ENCODE measurements at places on chromosomes 2 and 18.

GRCh38 chr2:130372055-130372832 lies 16.4 kb downstream of the PTPN18 start:
- DNase-seq: peak; percentile 59

DNA sequence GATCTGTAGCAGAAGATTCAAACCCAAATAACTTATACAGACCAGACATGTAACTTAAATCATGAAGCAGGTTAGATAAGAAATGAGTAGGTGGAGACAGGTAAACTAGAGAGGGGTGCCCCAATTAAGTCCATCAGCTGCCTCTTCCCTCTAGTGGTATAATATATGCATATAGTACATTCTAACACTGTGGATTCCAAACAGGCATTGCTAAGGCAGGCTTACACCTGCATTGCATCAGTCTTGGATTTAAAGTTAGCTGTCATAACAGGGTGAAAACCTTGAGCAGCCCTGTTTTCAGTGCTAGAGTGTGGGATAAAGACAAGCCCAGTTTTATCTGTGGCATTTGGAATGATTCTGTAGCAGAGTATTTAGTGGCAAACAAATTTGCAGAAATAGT lies 63.4 kb downstream of the NYAP2 start:
- DNase-seq: no peak

- DNase-seq: no peak
Observed at GRCh38 chr2:56713978-56714377, 530.2 kb downstream of the CCDC85A start.

DNA sequence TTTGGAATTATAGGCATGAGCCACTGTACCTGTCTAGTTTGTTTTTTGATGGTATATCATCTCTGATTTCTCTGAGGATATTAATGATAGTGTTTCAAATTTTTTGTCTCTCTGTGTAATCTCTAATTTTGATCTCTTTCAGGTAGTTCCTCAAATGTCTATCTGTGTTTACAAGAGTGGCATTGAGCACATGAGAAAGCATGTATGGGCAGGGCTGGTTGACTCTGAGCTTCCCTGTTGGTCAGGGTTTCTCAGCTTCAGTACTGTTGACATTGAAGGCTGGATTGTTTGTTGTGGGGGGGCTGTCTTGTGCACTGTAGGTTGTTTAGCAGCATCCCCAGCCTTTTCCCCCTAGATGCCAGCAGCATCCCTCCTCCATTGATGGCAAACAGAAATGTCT lies 79.9 kb downstream of the TMEM247 start:
- no peak for DNase-seq

GRCh38 chr2:173196080-173196479 lies 120.4 kb downstream of the MAP3K20 start:
- no peak for DNase-seq

DNA sequence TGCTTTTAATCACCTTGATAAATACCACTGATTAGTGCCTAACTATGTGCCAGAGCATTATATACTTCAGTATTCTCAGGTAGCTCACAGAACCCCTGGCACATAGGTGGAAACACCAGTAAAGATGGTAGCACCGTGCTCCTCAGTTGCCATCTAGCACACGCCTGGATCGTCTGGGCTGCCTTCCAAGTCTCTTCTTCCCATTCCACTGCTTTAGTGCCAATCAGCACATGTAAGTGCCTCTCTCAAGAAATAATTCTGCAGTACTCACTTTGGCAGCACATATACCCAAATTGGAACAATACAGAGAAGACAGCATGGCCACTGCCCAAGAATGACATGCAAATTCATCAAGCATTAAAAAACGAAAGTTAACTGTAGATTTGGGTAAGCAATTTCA lies 13.0 kb downstream of the POLR2D start:
- DNase-seq: no peak

GRCh38 chr2:227889336-227889735 lies 17.9 kb downstream of the DAW1 start:
- no peak for DNase-seq

DNA sequence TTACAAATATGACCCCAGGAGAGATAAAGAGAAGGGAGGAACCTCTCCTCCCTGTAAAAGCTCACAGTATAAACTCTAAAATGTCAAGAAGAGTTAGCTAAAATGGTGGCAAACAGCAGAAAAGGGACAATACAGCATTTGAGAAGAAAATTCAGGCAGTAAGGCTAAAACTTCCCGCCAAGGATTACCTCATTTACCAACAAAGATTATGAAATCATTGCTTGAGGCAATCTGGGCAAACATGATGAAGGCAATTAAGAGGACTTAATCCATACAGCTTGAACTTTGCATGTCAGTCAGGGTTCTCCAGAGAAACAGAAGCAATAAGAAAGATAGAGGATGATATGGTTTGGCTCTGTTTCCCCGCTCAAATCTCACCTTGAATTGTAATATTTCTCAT lies 81.4 kb downstream of the CMPK2 start:
- no peak for DNase-seq

- DNase-seq: no peak
Observed at GRCh38 chr2:10913501-10914271, 2.0 kb downstream of the KCNF1 start.

DNA sequence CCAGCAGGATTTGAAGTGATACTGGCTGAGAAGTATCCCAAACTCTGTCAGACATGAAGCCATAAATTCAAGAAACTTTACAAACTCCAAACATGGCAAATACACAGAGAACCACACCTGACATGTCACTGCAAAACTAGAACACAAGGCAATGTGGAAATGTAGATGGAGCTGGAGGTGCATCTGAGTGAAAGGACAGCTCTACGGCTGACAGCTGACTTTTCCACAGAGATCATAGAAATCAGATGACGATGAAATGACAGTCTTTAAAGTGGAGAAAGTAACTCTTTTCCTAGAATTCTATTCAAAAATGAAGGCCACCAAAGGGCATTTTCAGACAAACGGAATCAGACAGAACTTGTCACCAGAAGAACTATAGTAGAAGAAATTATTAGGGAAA lies 97.5 kb downstream of the LDLRAD4 start:
- DNase-seq: no peak

- no peak for DNase-seq
Observed at GRCh38 chr2:53508667-53509066, 258.9 kb upstream of the CHAC2 start.

GRCh38 chr2:109721135-109721534 lies 73.0 kb upstream of the RGPD5 start:
- no peak for DNase-seq

- DNase-seq: no peak
Observed at GRCh38 chr2:120029672-120030640, 17.1 kb downstream of the EPB41L5 start.

- DNase-seq: no peak
Observed at GRCh38 chr2:20444993-20445910, 1.6 kb upstream of the RHOB start.

- DNase-seq: no peak
Observed at GRCh38 chr18:52499016-52499415, 159.0 kb downstream of the DCC start.

DNA sequence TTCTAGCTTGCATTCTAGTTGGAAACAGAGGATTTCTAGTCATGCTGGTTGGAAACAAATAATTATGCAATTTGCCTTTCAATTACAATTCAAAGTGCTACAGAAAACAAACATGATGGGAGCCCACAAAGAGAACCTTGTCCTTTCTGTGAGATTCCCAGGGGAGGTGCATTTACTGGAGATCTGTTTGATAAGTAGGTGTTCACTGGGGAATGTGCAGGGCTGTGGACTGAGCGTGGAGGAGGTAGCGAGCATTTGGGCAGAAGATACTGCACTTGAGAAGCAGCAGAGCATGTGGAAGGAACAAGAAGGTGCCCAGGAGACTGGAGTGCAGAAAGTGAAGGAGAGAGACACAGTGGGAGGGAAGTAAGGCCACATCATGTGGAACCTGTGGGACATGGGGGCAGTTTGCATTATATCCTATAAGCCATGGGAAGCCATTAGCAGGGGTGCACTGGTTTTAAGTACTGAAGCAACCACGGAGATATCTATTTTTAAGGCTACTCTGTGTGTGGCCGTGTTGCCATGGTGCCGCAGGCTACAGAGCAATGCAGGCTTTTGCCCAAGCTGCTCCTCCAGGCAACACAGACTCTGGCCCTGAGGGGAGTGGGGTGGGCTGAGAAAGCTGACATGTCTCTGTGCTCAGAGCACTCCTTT lies 154.0 kb downstream of the ANTXR1 start:
- DNase-seq: no peak

DNA sequence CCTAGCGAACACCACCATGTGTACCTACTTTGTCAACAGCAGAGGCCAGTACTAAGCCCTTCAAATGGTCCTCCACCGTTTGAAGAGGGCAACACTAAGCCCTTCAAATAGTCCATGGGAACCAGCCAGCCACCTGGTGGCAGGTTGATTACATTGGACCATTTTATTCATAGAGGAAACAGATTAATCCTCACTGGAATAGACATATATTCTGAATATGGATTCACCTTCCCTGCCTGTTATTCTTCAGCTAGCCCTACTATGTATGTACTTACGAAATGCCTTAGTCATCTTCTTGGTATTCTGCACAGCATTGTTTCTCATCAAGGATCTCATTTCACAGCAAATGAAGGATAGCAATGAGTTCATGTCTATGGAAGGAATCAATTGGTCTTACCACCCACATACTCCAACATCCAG lies 10.0 kb upstream of the ZNF396 start:
- no peak for DNase-seq

DNA sequence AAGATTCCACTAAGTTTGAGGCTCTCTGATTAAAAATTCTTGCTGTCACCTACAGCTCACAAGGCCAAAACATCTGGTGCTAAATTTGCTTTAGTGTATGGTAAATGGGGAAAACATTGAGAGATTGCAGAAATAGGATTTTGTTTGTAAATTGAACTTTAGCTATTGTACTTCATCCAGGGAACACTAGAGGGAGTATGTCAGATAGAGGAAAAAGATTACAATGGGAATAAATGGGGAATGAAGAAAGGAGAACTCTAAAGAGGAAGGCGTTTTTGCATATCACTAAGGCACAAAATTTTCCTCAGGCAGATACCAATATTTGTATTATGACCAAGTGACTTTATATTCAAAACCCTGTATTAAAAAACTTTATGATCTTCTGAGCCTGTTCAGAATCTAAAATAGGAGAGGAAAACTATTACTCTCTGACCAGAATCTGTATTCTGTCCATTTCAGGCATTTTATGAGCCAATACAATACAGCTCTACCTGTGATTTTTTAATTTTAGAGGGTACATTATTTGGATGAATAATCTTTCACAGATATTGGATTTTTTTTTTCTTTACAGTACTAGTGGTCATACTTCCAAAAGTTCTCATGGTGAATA lies 52.3 kb upstream of the ITGB6 start:
- peak; percentile 32 for DNase-seq

DNA sequence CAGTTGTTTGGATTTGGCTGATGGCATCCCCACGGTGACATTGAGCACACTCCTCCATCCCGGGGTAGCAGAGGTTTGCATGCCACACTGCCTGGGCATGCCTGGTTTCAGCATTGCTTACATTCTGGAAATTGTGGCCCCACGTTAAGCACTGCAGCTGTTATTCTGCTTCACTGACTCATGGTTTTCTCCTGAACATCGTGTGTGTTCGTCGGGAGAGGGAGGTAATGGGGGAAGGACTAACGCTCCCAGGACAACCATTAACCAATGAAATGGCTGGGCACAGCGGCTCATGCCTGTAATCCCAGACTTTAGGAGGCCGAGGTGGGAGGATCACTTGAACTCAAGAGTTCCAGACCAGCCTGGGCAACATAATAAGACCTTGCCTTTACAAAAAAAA lies 28.2 kb upstream of the YWHAQ start:
- no peak for DNase-seq

DNA sequence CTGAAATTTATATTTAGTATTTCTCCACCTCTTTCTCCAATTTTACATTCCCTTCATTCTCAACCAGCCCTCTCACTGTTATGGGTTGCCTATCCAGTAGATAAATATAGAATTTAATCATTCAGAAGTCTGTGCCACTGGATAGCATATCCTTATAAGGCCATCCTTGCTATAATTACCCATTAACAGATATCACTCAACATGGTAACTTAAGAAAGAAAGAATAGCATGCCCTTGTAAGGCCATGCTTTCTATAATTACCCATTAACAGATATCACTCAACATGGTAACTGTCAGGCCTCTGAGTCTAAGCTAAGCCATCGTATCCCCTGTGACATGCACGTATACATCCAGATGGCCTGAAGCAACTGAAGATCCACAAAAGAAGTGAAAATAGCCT lies 1137.4 kb upstream of the FAM98A start:
- DNase-seq: no peak

GRCh38 chr2:18182861-18183260 lies 304.4 kb downstream of the KCNS3 start:
- DNase-seq: no peak

DNA sequence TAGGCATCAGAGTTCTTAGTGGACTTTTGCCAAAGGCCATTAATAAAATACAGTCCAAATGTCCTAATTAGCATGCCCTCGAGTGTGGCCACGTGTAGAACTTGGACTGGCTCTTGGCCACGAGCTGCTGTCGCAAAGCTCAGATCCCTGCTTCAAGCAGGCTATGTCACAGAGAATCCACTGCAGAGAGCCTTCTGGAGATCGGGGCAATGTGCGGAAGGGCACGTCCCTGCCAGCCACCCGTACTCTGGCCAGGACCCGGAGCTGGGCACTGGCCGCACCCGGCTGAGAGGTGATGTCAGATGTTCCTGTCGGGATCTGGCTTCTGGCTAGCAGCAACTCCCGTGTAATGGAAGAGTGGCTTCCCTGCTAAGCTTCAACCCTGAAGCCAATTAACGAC lies 432.7 kb upstream of the ID2 start:
- DNase-seq: no peak
